ENCODE measurements at places on chromosomes 2 and 18. TPM values are rescaled to one million over a fixed set of nuclear protein-coding genes. Genes with fewer than 3 reads are reported as not detected.
A peak's percentile ranks its signal among the peaks of the same experiment; 100 is the strongest.

The AKAIN1 gene
- 3.6 TPM for total RNA-seq

The KIAA1328 gene
- total RNA-seq = 28.5 TPM

The PPP1R1C gene
- 2.7 TPM for total RNA-seq

The HOXD10 gene
- total RNA-seq = not detected

The ABCG8 gene
- total RNA-seq = 0.31 TPM

The ITSN2 gene
- 29.8 TPM for total RNA-seq

The WNT6 gene
- total RNA-seq = not detected

GRCh38 chr18:5294113-5294456 lies 1.4 kb downstream of the ZBTB14 start:
- no peak for DNase-seq

- DNase-seq = no peak
These were observed 109.1 kb downstream of the PLA2R1 start for GRCh38 chr2:159953136-159953823.

GRCh38 chr2:11042841-11043240 lies 112.4 kb upstream of the SLC66A3 start:
- no peak for DNase-seq

DNA sequence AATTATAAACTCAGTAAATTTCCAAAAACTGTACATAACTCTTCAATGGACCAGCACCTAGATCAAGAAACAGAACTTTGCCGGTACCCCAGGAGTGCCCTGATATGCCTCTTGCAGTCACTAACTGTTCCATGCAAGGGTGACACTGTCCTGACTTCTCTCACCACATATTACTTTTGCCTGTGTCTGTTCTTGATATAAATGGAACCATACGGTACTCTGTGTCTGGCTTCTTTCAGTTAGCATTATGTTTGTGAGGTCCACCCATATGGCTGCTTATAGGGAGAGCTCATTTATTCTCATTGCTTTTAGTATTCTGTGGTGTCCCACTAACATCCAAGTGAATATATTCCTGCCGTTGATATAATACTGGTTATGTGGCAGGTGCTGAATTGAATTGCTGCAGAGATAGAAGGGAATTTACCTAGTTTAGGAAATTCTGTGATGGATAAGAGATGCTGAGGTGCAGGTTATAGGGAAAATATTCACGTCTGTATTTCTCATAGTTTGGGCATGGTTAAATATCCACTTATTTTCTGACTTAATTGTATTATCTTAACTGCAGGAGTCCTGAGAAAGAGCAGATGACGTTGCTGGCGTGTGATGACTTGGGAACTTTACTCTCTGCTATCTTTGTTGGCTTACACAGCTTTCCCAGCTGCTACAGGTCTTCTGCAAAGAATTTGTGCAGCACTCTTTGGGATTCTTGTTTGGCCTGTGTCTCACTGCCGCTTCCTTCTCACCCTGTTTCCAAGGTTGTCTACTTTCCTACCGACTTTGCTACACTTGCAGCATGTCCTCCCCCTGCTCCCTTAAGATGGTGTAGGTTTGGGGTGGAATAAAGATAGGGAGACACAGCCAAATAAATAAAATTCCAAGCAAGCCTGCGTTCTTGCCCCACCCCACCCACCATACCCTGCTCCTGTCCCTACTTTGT lies 107.9 kb downstream of the MAP4K4 start:
- DNase-seq = no peak

DNA sequence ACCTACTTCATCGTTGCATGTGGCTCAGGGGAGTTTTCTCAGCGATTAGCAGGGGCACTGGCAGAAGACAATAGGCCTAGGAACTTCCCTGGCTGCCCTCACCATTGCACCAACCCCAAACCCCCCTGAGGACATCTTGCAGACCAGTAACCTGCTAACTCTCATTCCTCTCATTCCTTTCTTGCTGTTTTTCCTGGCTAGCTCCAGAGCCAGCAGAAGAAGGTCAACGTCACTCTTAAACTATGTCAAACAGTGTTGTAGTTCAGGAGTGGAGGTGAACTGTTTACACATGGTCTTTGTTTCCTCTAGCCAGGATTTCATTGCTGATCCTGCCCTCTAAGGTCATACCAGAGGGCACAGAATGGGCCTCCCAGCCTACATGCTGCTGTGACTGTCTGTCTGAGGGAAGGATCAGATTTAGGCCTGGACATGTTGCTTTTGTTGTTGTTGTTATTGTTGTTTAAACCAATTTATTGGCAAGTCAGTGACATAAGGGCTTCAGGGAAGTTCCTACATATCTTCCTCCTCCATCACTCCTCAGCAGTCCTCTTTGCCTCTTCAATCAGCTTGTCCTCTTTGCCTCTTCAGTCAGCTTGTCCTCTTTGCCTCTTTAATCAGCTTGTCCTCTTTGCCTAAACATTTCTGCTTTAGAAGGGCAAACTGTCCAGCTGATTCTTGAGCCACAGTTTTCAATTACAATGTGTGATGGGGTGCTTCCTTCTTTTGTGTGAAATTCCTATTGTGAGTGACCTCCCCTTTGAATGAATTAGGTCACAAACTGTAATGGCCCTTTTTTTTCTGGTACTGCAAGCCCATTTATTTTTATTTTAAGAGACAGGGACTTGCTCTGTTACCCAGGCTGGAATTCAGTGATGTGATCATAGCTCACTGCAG lies 471.9 kb upstream of the TNP1 start:
- DNase-seq = no peak

- DNase-seq = no peak
These were observed 72.6 kb upstream of the THUMPD2 start for GRCh38 chr2:39851651-39852110.

- no peak for DNase-seq
These were observed 111.3 kb downstream of the ESCO1 start for GRCh38 chr18:21489119-21489750.

- no peak for DNase-seq
These were observed 249.2 kb upstream of the GCFC2 start for GRCh38 chr2:75959724-75960471.

DNA sequence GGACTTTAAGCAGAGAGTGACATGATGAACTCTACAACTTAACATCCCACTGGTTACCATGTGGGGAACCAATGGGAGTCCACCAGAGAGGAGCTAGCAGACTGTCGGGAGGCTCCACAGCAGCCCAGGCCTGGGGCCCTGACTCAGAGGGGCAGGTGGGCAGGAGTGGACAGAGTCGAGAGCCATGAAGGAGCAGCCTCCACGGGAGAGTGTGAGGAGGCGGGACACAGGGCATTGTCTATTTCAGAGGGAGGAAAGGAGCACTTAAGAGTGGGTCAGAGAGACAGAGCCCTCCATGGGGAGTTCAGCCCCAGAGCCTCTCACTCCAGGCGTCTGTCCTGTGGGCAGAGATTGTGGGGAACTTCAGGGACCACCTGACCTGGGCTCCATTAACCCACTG lies 118.7 kb downstream of the CYP26B1 start:
- no peak for DNase-seq

GRCh38 chr2:74481961-74482800 lies 617 bp downstream of the CCDC142 start:
- peak; percentile 81 for DNase-seq
